Bronchus fibroblast of lung (primary cell): ENCODE measurements at places on chromosomes 6 and 20. TPM values are rescaled to one million over a fixed set of nuclear protein-coding genes. Genes with fewer than 3 reads are reported as not detected.

The PRKN gene
- total RNA-seq = 0.89 and 2.9 TPM in 2 replicates

The FKBP5 gene
- 109 and 115 TPM in 2 replicates for total RNA-seq

The NFYA gene
- total RNA-seq = 12.6 and 16.1 TPM in 2 replicates

The DCDC2 gene
- not detected in 2 replicates for total RNA-seq

The LY86 gene
- total RNA-seq = not detected in 2 replicates

The LY6G6D gene
- not detected in 2 replicates for total RNA-seq

The GSTA3 gene
- not detected in 2 replicates for total RNA-seq

The HLA-DOB gene
- total RNA-seq = 0.30 and 0.84 TPM in 2 replicates
